ENCODE measurements at places on chromosomes 13 and 19.
A peak's percentile ranks its signal among the peaks of the same experiment; 100 is the strongest.

DNA sequence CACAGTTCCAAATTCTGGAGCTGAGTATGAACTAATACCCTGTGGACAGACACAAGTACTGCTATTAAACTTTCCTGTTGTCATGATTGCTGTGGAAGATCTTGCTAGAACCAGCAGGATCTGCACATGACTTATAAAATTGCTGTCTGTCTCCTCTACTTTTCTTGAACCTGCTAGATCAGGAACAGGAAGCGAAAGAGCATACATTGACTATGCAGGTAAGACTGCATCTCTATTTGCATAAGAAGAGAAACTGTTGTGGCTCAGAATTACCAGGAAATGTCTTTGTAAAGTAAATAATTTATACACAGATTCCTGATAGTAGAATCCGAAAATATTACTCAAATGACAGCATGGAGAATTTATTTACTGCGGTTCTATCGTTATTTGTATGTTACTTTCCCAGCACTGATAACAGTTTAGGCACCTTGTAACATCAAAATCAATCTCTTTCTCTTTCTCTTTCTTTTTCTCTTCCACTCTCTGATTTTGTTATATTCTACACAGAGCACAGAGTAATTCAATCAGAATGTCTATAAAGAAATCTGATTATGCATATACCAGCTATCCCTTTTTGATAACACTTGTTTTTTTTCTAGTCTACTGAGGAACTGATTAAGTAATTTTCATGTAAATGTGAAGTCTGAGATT is 226.5 kb downstream of the MYO16 start:
- DNase-seq: no peak

DNA sequence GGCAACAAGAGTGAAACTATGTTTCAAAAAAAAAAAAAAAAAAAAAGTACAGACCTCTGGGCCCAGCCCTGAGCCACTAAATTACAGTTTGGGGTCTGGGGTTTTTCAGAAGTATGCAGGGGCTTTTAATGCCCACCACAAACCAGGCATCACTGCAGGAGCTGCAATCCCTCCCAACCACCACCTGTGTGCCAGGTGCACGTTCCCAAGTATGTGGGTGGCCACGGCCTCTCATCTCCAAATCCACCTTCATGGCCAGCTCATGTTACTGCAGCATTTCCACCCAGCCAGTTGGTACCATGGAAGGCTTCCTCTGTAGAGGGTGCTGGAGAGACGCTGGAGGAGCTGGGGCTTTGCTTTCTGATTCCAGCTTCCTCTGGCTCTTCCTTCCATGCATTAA is 26.5 kb downstream of the CEP89 start:
- no peak for DNase-seq

GRCh38 chr13:47457626-47458025 is 543.4 kb downstream of the SUCLA2 start:
- DNase-seq: no peak

- no peak for DNase-seq
These were observed 452.6 kb downstream of the DIAPH3 start for GRCh38 chr13:59710996-59711701.

DNA sequence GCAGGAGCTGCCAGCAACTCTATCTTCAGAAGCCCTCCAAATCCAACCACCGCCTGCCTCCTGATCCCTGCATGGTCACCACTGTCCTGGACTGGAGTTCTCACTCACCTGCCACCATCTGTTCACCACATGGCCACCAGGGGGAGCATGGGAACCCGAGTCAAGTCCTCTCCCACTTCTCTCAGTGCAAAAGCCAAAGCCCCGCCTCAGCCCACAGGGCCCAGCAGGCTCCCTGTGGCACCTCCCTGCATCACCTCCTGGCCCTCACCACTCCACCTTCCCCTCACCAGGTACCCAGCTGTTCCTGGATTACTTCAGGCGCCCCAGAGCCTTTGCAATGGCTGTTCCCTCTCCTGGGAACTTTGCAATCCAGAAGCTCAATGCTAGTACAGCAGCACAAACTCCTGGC is 5.3 kb downstream of the DHPS start:
- peak; percentile 4 for DNase-seq

DNA sequence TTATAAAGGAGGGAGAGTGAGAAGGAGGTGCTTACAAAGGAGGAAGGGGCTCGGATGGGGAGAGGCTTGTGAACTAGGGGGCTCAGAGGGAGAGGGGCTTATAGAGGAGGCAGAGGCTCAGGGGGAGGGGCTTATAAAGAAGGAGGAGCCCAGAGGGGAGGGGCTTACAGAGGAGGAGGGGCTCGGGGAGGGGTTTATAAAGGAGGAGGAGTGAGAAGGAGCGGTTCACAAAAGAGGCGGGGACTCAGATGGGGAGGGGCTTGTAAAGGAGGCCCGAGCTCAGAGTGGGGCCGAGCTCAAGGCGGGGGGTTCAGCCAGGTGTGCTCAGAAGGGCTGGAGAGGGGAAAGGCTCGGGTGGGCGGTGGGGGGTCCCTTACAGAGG is 500 bp downstream of the SMIM24 start:
- no peak for DNase-seq

DNA sequence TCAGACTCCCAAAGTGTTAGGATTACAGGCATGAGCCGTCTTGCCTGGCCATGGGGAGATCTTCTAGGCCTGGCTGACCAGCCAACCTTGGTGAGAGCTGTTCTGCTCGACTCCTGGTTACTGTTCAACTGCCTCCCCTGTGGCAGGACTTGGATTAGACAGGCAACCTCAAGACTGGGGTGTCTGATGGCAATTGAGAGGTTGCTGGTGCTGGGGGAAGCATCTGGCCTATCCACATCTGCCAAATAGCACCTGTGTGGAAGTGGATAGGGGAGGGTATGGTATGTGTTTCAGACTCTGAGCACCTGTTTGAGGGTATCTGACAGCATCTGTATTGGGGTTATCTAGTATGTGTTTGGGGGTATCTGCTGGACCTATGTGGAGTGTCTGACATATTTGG is 44.7 kb downstream of the ARHGEF18 start:
- DNase-seq: no peak

DNA sequence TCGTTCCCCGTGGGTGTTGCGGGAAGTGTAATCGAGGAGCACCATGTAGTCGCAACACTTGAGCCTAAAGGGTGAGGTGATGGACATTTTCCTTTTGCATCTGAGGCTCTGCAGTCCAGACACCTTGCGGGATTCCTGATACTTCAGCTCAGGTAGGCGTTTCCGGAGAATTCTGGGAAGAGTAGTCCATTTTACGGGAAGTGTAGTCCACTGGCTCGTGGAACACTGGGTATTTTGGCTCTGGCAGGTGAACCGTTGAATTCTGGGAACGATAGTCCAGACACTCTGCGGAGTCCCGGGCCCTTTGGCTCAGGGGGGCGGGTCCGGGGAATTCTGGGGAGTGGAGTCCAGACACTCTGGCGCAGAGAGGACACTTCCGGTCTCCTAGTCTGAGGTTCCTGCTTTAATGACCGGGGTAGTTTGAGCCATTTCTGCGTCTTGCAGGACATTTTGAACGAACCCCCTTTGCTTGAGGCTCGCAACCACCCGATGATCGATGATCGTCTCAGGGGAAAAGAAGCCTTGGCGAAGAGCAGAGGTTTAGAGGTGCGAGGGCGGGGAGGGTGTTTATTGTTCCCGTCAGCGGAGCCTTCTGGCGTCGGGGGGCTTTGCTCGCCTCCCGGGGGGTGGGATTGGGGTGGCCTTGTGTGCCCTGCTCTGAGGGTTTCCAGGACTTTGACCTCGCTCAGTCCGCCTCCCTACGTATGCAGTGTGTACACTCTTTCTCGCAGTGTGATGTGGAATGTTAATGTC is at the start of gene ZNF223:
TSS of gene ZNF223 (plus strand) at position 387 of the 753 bp plus-strand sequence. CDS start 3,141 bp downstream, outside the sequence.
- DNase-seq: peak; percentile 72

DNA sequence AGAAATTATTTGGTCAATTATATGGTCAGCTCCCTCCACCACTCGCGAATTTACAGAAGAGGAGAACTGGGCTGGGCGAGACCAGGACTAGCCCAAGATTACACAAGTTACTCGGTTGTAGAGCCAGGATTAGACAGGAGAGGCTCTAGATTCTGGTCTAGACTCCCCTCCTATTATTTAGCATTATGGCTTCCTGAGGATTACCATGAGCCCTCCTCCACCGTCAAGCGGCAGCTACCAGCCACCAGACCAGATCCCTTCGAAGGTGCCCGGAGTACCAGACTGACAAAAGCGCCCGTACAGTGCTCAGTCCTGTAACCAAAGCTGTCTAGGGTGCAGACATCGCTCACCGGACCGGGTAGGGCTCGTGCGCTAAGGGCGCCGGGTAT is 497 bp upstream of the MLNR start:
- no peak for DNase-seq

DNA sequence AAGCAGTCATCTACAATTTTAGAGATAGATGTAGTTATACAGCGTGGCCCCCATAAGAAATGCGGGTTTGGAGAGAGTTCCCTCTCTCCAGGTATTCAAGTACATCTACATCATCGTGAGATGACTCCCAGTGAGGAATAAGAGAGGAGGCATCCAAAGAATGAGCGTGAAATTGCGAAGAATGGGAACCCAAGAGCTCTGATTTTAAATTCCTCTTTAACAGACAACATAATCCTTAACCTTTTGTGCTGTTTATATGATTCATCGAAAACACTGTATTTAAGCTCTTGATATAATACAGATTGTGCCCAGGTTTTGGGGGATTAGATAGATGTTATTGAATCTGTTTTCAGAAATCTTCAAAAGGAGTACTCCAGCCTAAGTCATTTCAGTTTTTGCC is 161.5 kb downstream of the COG6 start:
- DNase-seq: no peak

DNA sequence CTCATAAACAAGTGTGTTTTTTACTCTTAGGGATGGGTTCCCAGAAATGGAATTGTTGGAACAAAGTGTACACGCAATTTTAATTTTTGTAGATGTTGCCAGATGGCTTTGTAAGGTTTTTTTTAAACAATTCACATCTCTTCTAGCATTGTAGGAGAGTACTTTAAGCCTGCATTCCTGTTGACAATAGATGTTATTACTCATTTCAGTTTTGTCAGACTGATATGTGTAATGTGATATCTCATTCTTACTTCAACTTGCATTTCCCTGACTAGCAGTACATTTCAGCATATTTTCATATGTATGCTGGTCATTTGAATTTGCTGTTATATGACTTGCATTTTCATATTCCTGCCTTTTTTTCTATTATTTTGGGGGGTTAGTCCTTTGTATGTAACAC is 186.6 kb upstream of the SLITRK6 start:
- DNase-seq: no peak

DNA sequence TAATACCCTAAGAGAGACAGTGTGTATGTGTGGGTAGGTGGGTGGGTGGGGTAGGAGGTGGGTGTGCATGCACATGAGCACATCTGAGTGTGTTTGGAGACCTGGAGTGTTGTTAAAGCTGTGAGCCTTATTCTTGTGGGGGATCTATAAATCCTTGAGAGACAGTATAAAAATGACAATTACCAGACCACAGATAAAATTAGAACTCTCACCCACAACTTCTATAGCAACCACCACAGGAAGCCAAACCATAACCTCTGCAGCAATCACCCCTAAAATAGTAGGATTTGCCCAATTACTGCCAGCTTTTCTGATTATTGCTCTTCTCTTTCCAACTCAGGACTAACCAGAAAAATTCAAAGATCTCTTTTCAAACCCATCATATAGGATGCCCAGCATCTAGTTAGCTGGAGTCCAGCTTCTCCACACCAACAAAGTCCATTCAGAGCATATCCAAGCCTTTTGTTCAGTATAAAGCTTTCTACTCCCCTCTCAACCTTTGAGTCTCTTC is 93.4 kb upstream of the SLITRK1 start:
- DNase-seq: no peak

- no peak for DNase-seq
These were observed 31.1 kb downstream of the RB1 start for GRCh38 chr13:48334534-48335127.

- no peak for DNase-seq
These were observed 78.5 kb upstream of the NBEA start for GRCh38 chr13:34863360-34864135.

DNA sequence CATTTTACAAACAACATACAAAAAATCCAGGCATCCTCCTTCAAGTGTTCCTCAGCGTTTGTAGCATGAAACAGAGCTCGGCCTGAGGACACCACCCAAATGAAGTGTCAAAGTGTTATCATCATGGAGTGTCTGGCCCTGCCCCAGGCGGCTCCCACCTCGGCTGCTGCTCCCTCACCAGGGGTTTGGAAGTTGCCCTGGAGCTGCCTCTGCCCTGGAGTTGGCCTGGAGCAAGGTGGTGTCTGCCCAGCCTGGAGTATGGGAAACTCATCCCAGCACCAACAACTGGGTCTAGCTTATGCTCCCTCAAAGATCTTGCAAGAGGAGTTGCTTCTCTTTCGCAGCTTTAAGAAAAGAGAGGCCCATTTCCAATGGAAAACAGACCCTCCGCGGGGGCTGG is 120.4 kb downstream of the FOXO1 start:
- no peak for DNase-seq

DNA sequence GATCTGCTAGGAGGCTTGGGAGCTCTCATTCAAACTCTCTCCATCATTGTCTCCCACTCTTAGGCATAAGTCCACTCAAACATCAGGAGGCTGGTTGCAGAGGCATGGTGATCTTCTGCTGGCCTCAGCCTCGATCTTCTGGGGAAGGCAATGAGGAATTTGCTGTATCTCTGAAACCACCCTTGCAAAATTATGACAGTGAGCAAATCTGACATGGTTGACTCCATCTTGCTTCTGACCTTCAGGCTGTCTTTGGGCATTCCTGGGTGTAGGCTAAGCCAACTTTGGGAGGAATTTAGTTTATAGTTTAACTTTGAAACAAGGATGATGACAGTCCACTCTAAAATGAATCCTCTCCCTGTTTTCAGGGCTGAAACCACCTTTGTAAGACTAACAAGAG is 84.1 kb upstream of the ABCC4 start:
- no peak for DNase-seq

GRCh38 chr13:31742097-31742734 is 2.9 kb downstream of the RXFP2 start:
- peak; percentile 36 for DNase-seq

- no peak for DNase-seq
These were observed 516.8 kb downstream of the OLFM4 start for GRCh38 chr13:53545340-53545941.

DNA sequence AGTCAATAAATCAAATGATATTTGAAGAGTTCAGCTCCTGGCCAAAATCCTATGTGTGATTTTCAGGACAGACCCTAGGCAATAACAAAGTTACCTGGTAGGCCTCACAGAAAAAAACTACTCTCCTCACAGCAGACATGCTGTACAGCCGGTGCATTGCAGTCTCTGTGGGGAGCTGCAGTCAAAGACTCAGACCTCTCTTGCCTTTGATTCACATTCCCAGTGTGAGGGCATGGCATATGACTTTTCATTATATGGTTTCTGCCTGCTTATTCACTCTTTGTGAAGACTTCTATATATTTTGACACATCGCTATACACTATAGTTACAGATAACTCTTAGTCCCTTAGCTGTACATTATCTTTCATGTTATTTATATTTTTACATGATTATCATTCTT is 2684.3 kb upstream of the PCDH20 start:
- DNase-seq: no peak

DNA sequence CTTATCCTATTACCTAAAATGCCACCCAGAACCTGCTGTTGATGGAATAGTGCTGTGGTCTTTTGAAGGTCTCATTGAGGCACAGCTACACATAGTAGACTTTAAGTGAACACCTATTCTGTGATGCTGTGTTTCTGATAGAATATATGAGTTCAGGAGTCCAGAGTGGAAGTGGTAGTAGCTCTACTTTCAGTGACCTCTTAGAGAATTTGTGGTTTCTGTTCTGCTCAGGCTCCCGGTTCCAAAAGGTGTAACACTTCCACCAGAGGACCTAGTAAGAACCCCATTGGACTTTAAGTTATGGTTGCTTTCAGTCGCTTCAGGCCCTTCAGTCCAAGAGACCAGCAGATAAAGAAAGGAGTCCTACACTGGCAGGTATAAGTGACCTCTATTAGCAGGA is 11.4 kb upstream of the MYCBP2 start:
- DNase-seq: no peak

- DNase-seq: no peak
These were observed 17.6 kb downstream of the RANBP3 start for GRCh38 chr19:5960005-5961001.
